ENCODE measurements at places on chromosomes 5 and 9. TPM values are rescaled to one million over a fixed set of nuclear protein-coding genes. Genes with fewer than 3 reads are reported as not detected.

Gene GLIPR2
- 27.1 TPM for total RNA-seq

Gene PAXX
- total RNA-seq = 25.9 TPM

Gene LVRN
- total RNA-seq = 0.53 TPM

Gene AP3B1
- 93.0 TPM for total RNA-seq

Gene DNAI1
- 0.08 TPM for total RNA-seq

Gene PDGFRB
- total RNA-seq = 7.2 TPM

Gene SHOC1
- 0.58 TPM for total RNA-seq

Gene NCS1
- total RNA-seq = 86.2 TPM

Gene ACTBL2
- total RNA-seq = 0.05 TPM

Gene KIF2A
- total RNA-seq = 74.0 TPM

Gene ATP10B
- total RNA-seq = not detected

DNA sequence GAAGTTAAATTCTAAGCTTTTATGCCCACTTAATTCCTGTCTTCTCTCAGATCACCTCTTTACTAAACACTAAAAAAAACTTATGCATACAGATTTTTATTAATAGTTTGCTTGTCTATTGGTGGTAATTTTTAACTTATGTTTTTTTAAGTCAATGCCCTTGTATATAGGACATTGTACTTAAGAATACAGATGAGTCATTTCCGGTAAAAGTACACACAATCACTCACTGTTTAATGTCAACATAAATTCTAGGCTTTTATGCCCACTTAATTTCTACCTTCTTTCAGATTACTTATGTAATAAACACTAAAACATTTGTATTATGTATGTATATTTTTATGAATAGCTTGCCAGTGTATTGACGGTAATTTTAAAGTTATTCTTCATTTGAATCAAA, 872.8 kb upstream of the CDH9 start:
- no peak for DNase-seq

DNA sequence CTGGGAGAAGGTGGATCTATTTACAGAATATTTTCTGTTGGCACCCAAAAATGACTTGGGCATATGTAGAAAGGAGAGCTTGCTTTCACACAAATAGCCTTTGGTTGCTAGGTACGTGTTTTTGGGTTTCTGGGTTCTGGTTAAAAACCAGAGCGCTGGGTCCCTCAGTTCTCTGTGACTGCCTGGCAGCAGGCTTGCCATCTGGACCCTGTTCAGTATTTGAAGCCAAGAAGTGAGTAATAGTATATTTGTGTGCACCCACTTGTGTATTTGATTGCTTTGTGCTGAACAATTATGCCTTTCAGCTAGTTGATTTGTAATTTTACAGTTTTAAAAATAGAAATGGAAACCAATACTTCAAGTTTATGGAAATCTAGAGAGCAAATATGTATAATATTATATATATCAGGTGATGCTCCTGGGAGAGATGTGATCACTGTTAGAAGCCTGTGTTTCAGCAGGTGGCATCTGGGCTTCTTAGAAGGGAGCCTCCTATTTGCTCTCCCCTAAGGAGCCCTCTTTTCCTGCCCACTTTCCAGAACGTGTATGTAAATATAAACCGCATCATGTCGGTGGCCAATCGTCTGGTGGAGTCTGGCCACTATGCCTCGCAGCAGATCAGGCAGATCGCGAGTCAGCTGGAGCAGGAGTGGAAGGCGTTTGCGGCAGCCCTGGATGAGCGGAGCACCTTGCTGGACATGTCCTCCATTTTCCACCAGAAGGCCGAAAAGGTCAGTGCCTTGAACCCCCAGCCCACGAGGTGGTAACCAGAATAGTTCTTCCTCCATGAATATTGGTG, 153.6 kb downstream of the TRIO start:
- DNase-seq = no peak

GRCh38 chr5:154196955-154197652, 6.6 kb downstream of the GALNT10 start:
- DNase-seq = no peak

- DNase-seq = no peak
Measured at GRCh38 chr5:79564798-79565279, 47.4 kb upstream of the TENT2 start.

- peak; percentile 24 for DNase-seq
Measured at GRCh38 chr9:33163433-33164137, 3.6 kb downstream of the B4GALT1 start.

DNA sequence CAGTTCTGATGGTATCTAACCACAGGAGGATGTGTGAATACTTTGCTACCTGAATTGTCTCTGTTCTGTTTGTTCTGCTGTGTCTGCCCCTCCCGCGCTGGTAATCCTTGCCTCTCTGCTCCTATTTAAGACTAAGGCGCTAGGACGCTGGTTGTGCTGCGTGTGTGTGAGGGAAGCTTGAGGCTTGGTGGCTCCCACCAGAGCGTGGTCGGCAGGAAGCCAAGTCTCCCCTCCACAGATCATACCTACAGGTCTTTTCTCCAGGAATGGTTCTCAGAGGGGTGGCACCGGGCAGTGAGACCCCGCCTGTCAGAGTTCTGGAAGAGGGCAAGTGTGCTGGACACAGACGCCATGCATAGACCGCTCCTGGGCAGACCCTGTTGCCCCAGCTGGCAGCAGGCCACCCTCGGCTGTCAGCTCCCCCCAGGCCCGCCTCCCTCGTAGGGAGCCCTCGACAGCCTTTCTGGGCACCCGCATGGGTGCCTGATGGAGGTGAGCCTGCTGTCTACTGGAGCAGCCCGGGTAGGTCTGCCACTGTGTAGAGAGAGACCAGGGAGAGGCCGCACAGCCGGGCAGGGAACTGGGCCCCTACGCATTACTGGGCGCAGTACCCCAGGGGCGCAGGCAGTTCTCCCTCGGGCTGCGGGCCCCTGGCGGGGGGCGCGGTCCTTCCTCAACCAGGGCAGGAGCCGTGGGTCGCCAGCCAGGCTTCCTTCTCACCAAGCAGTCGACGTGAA, 53.4 kb upstream of the ROR2 start:
- DNase-seq = no peak

GRCh38 chr5:169097374-169098326, 203.3 kb downstream of the SLIT3 start:
- DNase-seq = no peak

- DNase-seq = peak; percentile 26
Measured at GRCh38 chr9:123757547-123757946, 172.4 kb downstream of the DENND1A start.

- DNase-seq = peak; percentile 9
Measured at GRCh38 chr5:165457859-165458481, 1952.6 kb downstream of the MAT2B start.

DNA sequence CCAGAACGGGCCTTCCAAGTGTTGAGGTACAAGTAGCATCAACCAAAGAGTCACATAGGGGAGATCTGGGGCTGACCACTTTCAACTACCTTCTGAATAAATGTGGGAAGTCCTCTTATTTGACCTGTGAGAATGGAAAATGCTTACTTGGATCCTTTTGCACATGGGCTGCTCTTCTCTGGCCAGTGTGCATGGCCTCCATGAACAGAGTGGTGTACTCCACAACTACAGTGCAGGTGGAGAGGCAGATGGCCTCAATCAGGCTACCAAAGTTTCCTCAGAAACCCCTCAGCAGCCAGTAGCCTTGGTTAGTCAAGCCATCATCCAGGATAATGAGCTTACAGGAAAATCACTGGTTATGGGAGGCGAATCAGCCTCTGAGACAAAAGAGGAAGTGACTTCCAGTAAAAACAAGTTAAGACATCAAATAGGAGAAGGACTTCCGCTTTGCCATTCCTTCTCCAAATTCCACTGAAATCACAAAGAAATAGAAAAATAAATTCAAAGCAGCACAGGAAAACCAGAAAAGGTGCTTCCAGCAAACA, 18.3 kb upstream of the FCHO2 start:
- DNase-seq = no peak

DNA sequence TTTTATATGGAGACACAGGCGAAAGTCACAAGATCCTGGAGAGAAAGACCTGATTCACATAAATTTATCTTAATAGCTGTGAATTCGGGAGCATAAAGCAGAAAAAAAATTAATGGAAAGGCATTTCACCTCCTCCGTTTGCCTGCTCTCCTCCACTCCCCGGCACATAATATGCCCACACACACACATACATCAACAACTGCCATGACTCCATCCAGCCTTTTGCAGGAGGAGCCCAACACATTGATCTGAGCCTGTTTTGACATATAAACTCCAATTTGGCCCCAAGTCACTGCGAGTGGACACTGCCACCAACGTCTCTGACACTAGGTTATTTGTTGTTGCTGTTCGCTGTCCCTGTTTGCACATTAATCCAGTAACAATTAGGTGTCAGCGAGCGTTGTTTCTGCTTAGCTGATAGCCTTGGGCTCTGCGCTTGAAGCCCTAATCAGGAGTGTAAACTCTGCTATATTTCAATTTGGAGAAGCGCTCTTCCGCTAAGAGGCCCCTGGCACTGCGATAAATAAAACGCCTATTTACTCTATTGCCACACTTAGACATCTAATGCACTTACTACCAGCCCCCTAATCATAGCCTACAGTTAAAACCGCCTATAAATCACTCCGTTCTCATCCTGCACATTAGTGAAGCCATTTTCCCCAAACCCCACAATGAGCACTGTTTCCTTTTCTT, 195.8 kb upstream of the TBCA start:
- no peak for DNase-seq

- no peak for DNase-seq
Measured at GRCh38 chr5:164832516-164832915, 1327.1 kb downstream of the MAT2B start.

GRCh38 chr9:137506702-137507171, 43.5 kb downstream of the PNPLA7 start:
- peak; percentile 79 for DNase-seq

DNA sequence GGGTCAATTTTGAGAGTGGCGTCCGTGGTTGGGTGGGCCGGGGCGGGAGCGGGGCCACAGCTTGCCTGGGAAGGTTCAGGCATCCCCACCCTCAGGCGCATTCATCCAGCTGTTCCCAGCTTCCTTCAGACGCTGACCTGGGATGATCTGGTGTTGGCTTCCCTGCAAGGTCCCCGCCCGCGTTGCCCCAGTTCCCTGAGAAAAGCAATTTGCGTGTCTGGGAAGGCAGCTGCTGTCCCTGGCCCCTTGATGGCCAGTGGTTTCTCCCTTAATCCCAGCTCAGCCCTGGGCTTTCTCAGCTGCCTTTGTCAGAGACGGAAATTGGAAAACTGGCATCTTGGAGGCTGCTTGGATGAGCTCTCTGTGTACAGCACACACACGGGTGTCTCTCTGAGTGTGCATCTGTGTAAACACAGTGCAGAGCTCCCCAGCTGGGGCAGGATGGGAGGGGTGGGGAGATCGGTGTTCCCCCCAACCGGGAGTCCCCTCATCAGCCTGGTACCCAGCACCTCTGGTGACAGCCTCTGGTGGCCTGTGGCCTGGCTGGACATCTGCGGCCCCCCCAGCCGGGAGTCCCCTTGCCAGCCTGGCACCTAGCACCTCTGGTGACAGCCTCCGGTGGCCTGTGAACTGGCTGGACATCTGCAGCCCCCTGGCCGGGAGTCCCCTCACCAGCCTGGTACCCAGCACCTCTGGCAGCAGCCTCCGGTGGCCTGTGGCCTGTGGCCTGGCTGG, 94.0 kb downstream of the COL5A1 start:
- DNase-seq = peak; percentile 98

GRCh38 chr9:85713897-85714296, 27.9 kb downstream of the AGTPBP1 start:
- no peak for DNase-seq

- no peak for DNase-seq
Measured at GRCh38 chr5:45779874-45780671, 83.9 kb upstream of the HCN1 start.

- DNase-seq = no peak
Measured at GRCh38 chr9:108722396-108722795, 133.4 kb downstream of the ACTL7B start.

- no peak for DNase-seq
Measured at GRCh38 chr5:123585871-123586270, 73.9 kb downstream of the CSNK1G3 start.

DNA sequence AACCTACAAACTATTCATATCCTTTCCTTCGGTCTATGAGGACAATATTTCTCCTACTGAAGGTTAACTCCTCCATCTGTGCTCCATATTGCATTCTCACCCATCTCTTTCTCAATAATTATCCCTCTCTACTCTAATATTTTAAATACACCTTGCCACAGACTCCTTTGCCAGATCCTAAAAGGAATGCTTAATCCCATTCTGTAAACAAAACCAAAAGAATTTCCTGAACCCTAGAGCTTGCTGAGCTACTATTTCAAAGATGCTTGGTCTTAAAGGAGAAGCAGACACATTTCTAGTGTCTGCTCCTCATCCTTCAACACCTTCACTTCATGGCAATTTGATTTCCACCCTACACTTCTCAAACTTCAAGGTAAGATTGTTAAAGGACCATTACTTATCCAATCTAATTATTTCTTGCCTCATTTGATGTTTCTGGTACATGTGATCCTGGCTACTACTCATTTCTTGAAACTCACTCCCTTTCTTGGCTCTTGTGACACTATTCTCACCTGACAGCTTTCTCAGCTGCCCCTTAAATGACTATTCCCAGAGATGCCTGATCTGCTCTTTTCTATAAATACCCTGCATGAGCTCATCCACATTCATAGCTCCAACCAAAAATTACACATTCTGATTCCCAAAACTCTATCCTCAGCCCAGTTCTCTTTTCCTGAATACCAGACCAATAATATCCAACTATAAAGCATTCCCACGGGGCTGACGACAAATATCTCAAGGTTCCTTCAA, 20.2 kb downstream of the HOMER1 start:
- no peak for DNase-seq

GRCh38 chr9:136048560-136049411, 46.3 kb downstream of the NACC2 start:
- DNase-seq = no peak

GRCh38 chr5:98050583-98050982, 722.9 kb upstream of the RGMB start:
- DNase-seq = no peak

DNA sequence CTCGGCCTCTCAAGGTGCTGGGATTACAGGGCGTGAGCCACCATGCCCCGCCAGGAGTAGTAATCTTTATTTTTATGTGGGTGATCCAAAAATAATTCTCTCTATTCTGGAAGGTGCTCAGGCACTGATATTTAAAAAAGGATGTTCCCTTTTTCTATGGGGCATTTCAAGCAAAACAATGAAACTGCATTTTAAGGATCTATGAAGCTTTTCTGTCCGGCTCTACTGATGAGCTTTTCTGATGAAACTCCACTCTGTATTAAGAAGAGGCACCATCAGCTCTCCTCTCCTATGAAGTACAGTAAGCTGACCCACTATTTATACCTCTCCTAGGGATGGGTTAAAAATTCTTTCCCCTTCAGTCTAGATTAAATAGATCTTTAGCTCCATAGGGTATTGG, 7.4 kb downstream of the ADAM19 start:
- DNase-seq = no peak

- no peak for DNase-seq
Measured at GRCh38 chr9:34629491-34629808, 584 bp upstream of the ARID3C start.

DNA sequence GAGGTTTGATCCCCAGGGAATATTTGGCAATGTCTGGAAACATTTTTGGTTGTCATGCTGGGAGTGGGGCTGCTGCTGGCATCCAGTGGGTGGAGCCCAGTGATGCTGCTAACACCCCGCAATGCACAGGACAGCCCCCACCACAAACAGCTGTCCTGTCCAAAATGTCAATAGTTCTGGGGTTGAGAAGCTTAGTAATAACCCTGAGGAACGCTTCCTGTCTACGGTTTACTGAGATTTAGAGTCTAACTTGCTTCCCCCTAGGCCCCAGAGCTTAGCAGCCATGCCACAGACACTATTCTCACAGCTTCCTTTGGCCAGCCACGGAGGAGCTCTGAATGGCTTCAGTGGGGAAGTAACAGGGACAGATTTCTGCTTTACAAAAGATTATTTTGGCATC, 66.5 kb downstream of the MSX2 start:
- DNase-seq = peak; percentile 79

All from SJCRH30 (cell line).